CD14-positive monocyte (primary cell): ENCODE measurements at places on chromosomes 12 and 14. TPM values are rescaled to one million over a fixed set of nuclear protein-coding genes. Genes with fewer than 3 reads are reported as not detected.

- H3K27me3 ChIP-seq: no peaks in the 10 kb centered on the region
- no peak overlapping the region for H3K27ac ChIP-seq
- H3K36me3 ChIP-seq: no peaks in the 10 kb centered on the region
- peak; percentile 28 for DNase-seq
- no peaks in the 10 kb centered on the region for H3K4me1 ChIP-seq
Observed at GRCh38 chr14:78007160-78007559, 163.0 kb upstream of the NRXN3 start.

DNA sequence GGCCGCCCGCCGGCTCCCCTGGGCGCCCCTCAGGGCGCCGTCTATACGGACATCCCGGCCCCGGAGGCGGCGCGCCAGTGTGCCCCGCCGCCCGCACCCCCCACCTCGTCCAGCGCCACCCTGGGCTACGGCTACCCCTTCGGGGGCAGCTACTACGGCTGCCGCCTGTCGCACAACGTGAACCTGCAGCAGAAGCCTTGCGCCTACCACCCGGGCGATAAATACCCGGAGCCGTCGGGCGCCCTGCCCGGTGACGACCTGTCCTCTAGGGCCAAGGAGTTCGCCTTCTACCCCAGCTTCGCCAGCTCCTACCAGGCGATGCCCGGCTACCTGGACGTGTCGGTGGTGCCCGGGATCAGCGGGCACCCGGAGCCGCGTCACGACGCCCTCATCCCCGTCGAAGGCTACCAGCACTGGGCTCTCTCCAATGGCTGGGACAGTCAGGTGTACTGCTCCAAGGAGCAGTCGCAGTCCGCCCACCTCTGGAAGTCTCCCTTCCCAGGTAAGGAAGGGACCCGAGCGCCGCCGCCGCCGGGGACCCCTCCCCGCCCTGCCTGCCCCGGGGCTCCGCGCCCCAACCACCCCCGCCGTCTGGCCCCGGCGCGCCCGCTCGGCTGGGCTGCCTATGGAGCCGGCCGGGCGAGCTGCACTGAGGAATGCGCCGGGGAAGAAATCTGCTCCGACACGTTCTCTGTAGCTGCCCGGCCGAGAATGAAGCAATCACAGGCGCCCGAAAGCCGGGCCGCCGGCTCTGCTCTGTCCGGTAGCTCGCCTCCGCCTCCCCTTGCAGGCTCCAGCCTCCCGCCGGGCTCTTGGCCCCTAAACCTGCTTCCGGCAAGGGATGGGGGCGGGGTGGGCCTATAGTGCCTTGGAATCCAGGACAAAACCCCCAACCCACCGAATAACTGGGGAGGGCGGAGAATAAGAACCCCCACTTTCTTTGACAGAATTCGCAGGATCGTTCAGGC lies 794 bp downstream of the HOXC13 start:
- no peaks in the 10 kb centered on the region for H3K4me1 ChIP-seq
- DNase-seq: no peak
- no peak overlapping the region for H3K4me3 ChIP-seq

DNA sequence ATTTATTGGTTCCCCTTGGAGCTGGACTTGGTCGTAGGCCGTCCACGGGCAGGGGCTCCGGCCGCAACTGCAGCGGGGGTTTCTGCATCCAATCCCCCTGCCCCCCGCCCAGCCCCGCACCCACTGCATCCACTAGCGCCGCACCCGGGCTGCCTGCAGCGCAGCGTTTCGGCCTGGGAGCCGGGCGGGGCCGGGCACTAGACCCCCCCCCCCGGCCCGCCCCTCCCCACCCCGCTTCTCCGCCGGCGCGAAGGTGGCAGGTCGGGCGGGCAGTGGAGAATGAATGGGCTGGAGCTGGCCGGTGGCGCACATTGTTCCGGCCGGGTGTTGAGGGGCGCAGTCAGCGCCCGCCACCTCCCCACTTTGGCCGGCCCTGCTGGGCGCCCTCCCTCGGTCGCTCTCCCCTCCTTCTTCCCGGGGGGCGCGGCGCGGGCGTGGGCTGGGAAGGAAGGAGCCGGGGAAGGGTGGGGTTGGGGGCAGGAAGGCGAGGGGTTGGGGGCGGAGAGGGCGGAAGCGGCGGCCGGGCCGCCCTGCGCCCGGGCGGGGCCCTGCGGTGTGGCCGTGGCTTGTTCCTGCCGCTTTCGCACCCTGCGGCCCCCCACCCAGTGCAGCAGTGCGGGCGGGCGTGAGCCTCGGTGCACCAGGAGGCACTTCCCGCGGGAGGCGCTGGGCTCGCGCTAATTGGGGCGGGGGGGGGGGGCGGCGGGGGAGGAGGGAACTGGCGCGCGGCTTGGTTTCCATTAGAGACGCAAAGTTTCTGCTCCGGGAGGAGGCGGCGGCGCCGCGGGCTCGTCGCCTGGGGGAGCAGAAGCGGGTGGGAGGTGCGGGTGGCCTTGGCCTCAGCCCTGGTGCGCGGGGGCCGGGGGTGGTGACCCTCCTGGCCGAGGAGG lies 841 bp downstream of the CALM1 start:
- H3K27me3 ChIP-seq: peaks cover 2% of the 10 kb centered on the region
- H3K36me3 ChIP-seq: peaks cover 25% of the 10 kb centered on the region

GRCh38 chr12:51369581-51369980 lies 21.6 kb downstream of the GALNT6 start:
- no peak overlapping the region for H3K27ac ChIP-seq
- peaks cover 23% of the 10 kb centered on the region for H3K4me1 ChIP-seq
- peaks cover 6% of the 10 kb centered on the region for H3K36me3 ChIP-seq
- no peak overlapping the region for H3K4me3 ChIP-seq
- no peaks in the 10 kb centered on the region for H3K27me3 ChIP-seq
- no peak for DNase-seq

- no peaks in the 10 kb centered on the region for H3K36me3 ChIP-seq
- peak overlapping the region; percentile 64 for H3K27ac ChIP-seq
- H3K4me1 ChIP-seq: peaks cover 42% of the 10 kb centered on the region
- H3K4me3 ChIP-seq: peak overlapping the region; percentile 63
- DNase-seq: peak; percentile 52
Observed at GRCh38 chr12:10395390-10395998, 5.7 kb upstream of the KLRK1 start.

GRCh38 chr12:49030714-49031572 lies 12.4 kb upstream of the PRKAG1 start:
- no peaks in the 10 kb centered on the region for H3K4me1 ChIP-seq
- no peak for DNase-seq
- no peak overlapping the region for H3K27ac ChIP-seq
- no peaks in the 10 kb centered on the region for H3K27me3 ChIP-seq
- no peak overlapping the region for H3K4me3 ChIP-seq

- no peaks in the 10 kb centered on the region for H3K27me3 ChIP-seq
- H3K36me3 ChIP-seq: no peaks in the 10 kb centered on the region
- peak; percentile 56 for DNase-seq
- H3K27ac ChIP-seq: no peak overlapping the region
- H3K4me1 ChIP-seq: no peaks in the 10 kb centered on the region
Observed at GRCh38 chr12:15757553-15758255, 31.5 kb downstream of the EPS8 start.

GRCh38 chr14:105224845-105225570 lies 23.3 kb upstream of the BTBD6 start:
- no peak for DNase-seq
- H3K4me3 ChIP-seq: no peak overlapping the region
- no peaks in the 10 kb centered on the region for H3K27me3 ChIP-seq
- no peak overlapping the region for H3K27ac ChIP-seq
- H3K36me3 ChIP-seq: peaks cover 37% of the 10 kb centered on the region

- no peak overlapping the region for H3K4me3 ChIP-seq
- H3K4me1 ChIP-seq: no peaks in the 10 kb centered on the region
- H3K36me3 ChIP-seq: no peaks in the 10 kb centered on the region
- H3K27me3 ChIP-seq: no peaks in the 10 kb centered on the region
Observed at GRCh38 chr14:98593361-98593761, 678.6 kb downstream of the BCL11B start.

DNA sequence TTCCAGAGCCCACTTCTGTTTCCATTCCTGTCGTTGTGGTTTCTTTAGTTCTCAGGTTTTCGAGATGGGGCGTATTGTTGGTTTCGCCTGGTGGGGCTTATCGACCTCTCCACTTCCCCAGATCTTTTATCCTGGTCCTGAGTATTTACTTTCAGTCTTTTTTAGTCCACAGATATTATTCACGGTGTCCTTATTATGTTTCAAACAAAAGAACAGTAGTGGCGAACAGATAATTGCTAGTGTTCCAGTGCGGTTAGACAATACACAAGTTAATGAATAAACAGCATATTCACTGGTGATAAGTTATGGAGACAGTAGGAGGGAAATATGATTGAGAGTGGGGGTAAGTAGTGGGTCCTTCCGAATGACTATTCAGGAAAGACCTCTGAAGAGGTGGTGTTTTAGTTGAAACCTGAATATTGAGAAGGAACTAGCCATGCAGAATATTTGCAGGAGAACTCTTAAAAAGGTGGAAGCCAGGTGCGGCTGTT lies 668 bp downstream of the TMEM260 start:
- peaks cover 13% of the 10 kb centered on the region for H3K4me1 ChIP-seq
- H3K27me3 ChIP-seq: peaks cover 2% of the 10 kb centered on the region
- H3K36me3 ChIP-seq: peaks cover 2% of the 10 kb centered on the region

- no peaks in the 10 kb centered on the region for H3K27me3 ChIP-seq
- no peaks in the 10 kb centered on the region for H3K36me3 ChIP-seq
- H3K27ac ChIP-seq: no peak overlapping the region
- H3K4me1 ChIP-seq: no peaks in the 10 kb centered on the region
Observed at GRCh38 chr12:61452076-61452475, 808.1 kb upstream of the USP15 start.

DNA sequence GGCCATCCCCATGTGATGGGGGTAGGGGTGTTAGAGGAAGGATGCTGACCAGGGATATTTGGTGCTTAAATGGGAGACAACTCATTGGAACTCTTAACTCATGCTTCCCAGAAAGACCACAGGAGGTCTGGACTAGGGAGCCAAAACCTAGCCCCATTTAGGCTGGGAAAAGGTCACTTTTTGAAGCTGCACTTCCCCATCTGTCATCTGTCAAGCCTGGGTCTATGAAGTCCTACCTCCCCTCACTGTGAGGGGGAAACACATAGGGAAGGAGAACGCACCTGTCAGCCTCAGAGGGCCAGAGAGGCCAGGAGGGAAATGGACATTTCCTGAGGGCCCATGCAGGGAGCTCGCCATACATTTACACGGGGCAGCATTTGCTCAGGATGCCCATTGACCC lies 321.0 kb downstream of the BCL11B start:
- H3K4me3 ChIP-seq: no peak overlapping the region
- H3K27me3 ChIP-seq: no peaks in the 10 kb centered on the region
- H3K4me1 ChIP-seq: peaks cover 42% of the 10 kb centered on the region
- H3K36me3 ChIP-seq: no peaks in the 10 kb centered on the region
- no peak overlapping the region for H3K27ac ChIP-seq

DNA sequence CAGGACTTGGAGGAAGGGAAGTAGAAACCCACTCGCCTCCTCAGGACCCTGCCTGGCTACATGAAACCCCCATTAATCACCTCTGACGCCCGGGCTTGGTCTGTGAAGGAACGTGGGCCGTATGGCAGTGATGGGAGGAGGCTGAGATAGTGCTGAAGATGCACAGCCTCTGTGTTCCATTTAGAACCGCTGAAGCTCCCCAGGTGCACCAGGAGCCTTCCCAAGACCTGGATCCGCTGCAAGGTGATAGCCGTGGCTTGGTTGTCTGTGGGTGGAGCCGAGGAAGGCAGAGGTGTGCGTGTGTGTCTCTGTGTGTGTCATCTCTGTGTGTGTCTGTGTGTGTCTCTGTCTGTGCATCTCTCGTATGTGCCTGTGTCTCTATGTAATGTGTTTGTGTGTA lies 293.1 kb downstream of the CACNA1C start:
- no peaks in the 10 kb centered on the region for H3K36me3 ChIP-seq
- no peak overlapping the region for H3K27ac ChIP-seq
- H3K27me3 ChIP-seq: no peaks in the 10 kb centered on the region
- no peak overlapping the region for H3K4me3 ChIP-seq
- DNase-seq: no peak

GRCh38 chr12:21828779-21829178 lies 54.3 kb upstream of the KCNJ8 start:
- DNase-seq: no peak
- no peaks in the 10 kb centered on the region for H3K36me3 ChIP-seq
- no peak overlapping the region for H3K27ac ChIP-seq
- no peak overlapping the region for H3K4me3 ChIP-seq

GRCh38 chr12:94126067-94126466 lies 22.3 kb upstream of the PLXNC1 start:
- peak; percentile 70 for DNase-seq
- peak overlapping the region; percentile 55 for H3K27ac ChIP-seq
- no peaks in the 10 kb centered on the region for H3K36me3 ChIP-seq
- H3K4me3 ChIP-seq: peak overlapping the region; percentile 27

- no peaks in the 10 kb centered on the region for H3K27me3 ChIP-seq
- no peak overlapping the region for H3K4me3 ChIP-seq
- no peak for DNase-seq
- no peaks in the 10 kb centered on the region for H3K4me1 ChIP-seq
Observed at GRCh38 chr14:33844118-33844517, 106.8 kb downstream of the EGLN3 start.

The TMEM260 gene
- 8.3 TPM for polyA plus RNA-seq

The ACSM4 gene
- not detected in 2 replicates for polyA plus RNA-seq

The ANKRD9 gene
- 10.0 and 10.8 TPM in 2 replicates for polyA plus RNA-seq

The GRIP1 gene
- polyA plus RNA-seq: 0.18 and 0.21 TPM in 2 replicates

The CCDC85C gene
- 0.03 TPM for polyA plus RNA-seq

The KANSL2 gene
- polyA plus RNA-seq: 12.2 TPM

The RARG gene
- 1.8 TPM for polyA plus RNA-seq

The IFNG gene
- polyA plus RNA-seq: not detected
